Osteocyte (in vitro differentiated cells): ENCODE measurements at places on chromosomes 3 and 15.

- no peak for DNase-seq
- no peaks in the 10 kb centered on the region for H3K36me3 ChIP-seq
- H3K27ac ChIP-seq = no peak overlapping the region
- peaks cover 27% of the 10 kb centered on the region for H3K27me3 ChIP-seq
Measured at GRCh38 chr15:69945729-69946128, 152.0 kb downstream of the TLE3 start.

DNA sequence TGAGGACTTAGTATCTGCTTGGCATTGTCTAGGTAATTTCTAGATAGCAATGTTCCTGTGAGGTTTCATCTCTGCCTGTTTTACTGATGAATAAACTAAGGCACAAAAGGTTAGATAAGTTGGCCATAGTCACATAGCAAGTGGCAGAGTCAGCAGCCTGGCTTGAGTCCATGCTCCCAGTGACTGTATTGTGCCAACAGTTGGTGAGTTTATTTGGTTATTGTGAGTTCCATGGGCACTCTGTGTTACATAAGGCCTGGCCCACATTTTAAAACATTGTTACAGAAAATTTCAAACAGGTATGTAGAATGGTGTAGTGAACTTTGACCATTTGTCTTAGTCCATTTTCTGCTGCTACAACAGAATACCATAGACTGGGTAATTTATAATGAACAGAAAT lies 15.2 kb downstream of the MCM2 start:
- H3K4me1 ChIP-seq = no peaks in the 10 kb centered on the region
- no peak overlapping the region for H3K27ac ChIP-seq
- no peak for DNase-seq
- no peaks in the 10 kb centered on the region for H3K27me3 ChIP-seq
- H3K4me3 ChIP-seq = no peak overlapping the region

- peak overlapping the region; percentile 16 for H3K27ac ChIP-seq
- no peaks in the 10 kb centered on the region for H3K36me3 ChIP-seq
- no peaks in the 10 kb centered on the region for H3K27me3 ChIP-seq
- DNase-seq = no peak
- H3K4me1 ChIP-seq = peaks cover 76% of the 10 kb centered on the region
- H3K4me3 ChIP-seq = no peak overlapping the region
Measured at GRCh38 chr3:134239538-134239937, 11.1 kb downstream of the RYK start.

GRCh38 chr15:72230197-72231065 lies 559 bp downstream of the PKM start:
- H3K4me3 ChIP-seq = peak overlapping the region; percentile 93
- peak; percentile 95 for DNase-seq
- no peaks in the 10 kb centered on the region for H3K36me3 ChIP-seq
- no peaks in the 10 kb centered on the region for H3K27me3 ChIP-seq
- H3K27ac ChIP-seq = peak overlapping the region; percentile 98
- peaks cover 57% of the 10 kb centered on the region for H3K4me1 ChIP-seq

DNA sequence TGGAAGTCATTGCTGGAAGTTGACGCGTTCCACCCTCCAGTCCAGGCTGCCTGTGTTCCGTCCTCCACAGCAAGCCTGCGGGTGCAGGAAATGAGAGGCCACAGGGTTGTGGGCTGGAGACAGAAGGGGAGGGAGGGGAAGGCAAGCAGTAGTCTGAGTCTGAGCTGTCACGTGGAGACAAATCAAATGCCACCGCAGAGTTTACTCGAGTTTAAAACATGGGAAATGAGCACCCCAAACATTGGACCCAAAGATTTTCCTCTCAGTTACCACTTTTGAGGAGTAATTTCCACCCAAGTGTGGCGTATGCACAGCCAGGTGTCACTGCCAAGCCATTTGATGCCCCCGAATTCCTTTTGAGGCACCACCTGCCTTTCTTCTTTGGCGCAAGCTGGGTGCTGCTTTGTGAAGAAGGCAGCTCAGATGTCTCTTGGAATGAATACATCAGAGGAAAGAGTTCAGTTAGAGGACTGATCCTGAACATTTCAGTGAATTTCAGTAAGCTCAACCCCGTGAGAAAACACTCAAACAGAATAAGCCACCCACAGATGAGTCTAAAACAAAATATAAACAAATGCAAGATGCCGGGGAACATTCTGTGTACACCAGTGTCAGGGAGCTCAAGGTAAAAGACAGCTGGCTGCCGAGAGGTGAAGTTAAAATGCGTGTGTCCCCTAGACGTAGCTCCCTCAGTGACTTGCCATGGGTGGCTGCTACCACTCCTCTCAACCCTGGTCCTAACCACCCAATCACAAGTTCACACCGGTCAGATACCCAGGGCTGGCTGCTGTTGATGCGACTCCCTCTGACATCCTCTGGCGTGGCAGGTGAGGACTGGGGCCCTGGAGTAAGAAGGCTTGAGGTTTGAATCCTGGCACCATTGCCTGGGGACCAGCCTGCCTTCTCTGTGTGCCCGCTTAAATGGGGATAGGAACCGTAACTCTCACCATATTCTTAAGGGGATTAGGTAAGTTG lies 203.8 kb downstream of the UACA start:
- H3K27ac ChIP-seq = no peak overlapping the region
- no peaks in the 10 kb centered on the region for H3K4me1 ChIP-seq
- no peak overlapping the region for H3K4me3 ChIP-seq
- no peak for DNase-seq

DNA sequence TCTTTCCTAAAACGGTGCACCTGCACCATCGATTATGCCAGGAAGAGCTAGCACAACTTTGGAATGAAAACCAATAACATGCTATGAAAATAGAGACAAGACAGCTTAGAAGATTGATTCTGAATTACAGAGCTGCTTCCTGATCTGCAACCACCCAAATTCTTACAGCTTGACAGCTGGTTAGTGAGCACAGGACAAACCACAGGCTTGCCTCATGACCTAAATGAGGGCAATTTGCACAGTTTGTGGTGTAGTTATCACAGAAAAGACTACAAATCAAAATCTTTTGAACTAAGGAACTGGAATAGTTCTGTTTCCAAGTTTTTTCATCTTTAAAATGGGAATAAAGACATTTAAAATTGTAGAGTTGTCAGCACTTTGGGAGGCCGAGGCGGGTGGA lies 533.5 kb downstream of the NAALADL2 start:
- H3K4me1 ChIP-seq = peaks cover 6% of the 10 kb centered on the region
- H3K36me3 ChIP-seq = no peaks in the 10 kb centered on the region
- H3K27ac ChIP-seq = no peak overlapping the region
- DNase-seq = no peak

DNA sequence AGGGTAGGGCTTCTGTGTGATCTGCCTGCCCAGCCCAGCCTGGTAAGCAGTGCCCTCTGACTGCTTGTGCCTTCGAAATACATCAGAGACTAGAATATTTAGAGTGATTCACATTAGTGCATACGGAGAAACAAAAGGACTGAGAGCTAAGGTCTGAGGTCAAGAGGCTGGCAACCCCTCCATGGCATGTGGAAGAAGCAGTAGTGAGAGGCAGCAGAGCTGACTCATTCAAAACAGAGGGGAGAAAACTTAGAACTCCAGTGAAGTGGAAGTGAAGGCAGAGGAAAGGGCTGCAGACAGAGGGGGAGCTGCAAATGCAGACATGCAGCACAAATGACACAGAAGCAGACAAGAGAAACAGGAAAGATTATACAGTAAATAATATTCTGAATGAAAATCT lies 61.6 kb downstream of the ULK4 start:
- H3K36me3 ChIP-seq = peaks cover 4% of the 10 kb centered on the region
- no peak for DNase-seq
- no peaks in the 10 kb centered on the region for H3K27me3 ChIP-seq
- no peak overlapping the region for H3K4me3 ChIP-seq
- H3K4me1 ChIP-seq = peaks cover 9% of the 10 kb centered on the region
- peak overlapping the region; percentile 3 for H3K27ac ChIP-seq

DNA sequence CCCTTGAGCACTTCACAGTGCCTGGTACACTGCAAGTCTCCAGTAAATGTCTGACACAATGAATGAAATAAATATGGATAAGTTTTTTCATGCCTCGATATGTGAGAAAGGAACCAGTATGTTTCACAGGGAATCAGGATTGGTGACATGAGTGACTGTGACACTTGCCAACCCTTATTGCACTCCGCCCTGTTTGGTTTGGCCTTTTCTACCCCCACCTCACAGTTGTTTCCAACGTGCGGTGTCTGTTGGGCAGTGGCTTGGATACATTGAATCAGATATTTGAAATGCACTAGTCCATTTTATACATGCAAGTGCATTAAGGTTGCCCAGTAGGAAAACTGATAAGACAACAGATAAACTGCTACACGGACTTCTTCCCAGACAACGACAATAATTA lies 2.0 kb downstream of the NPHP3 start:
- H3K4me3 ChIP-seq = peak overlapping the region; percentile 94
- H3K27me3 ChIP-seq = no peaks in the 10 kb centered on the region
- peaks cover 42% of the 10 kb centered on the region for H3K4me1 ChIP-seq
- H3K27ac ChIP-seq = no peak overlapping the region
- peaks cover 19% of the 10 kb centered on the region for H3K36me3 ChIP-seq

GRCh38 chr15:65318870-65319356 lies 14.4 kb downstream of the RNU5B-1 start:
- H3K27ac ChIP-seq = no peak overlapping the region
- H3K4me1 ChIP-seq = peaks cover 7% of the 10 kb centered on the region
- peaks cover 3% of the 10 kb centered on the region for H3K27me3 ChIP-seq
- no peaks in the 10 kb centered on the region for H3K36me3 ChIP-seq
- DNase-seq = peak; percentile 92

- peaks cover 5% of the 10 kb centered on the region for H3K27me3 ChIP-seq
- H3K4me3 ChIP-seq = no peak overlapping the region
- no peak for DNase-seq
- no peaks in the 10 kb centered on the region for H3K36me3 ChIP-seq
Measured at GRCh38 chr3:107387555-107387954, 10.3 kb downstream of the CCDC54 start.

- peaks cover 47% of the 10 kb centered on the region for H3K27me3 ChIP-seq
- H3K36me3 ChIP-seq = no peaks in the 10 kb centered on the region
- no peak overlapping the region for H3K27ac ChIP-seq
- H3K4me1 ChIP-seq = peaks cover 5% of the 10 kb centered on the region
- no peak overlapping the region for H3K4me3 ChIP-seq
- DNase-seq = no peak
Measured at GRCh38 chr3:187586226-187586625, 84.0 kb downstream of the SST start.

DNA sequence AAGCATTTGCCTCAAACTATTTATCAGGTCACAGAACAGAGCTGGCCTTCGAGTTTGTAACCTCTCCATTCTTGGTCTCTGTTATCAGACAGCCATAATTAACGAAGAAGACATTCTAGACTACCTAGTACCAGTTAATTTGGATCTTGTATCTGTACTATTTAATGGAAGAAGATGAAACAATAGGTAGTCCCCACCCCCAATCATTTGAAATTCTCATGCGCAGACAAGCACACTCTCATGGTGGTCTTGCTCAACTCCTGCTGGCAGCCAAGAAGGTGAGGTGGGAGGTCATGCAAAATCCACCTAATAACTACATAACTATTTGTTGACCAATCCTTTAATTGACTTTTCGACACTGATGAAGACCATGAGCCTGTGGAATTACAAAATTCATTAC lies 2.8 kb upstream of the SKIL start:
- H3K27me3 ChIP-seq = no peaks in the 10 kb centered on the region
- peaks cover 3% of the 10 kb centered on the region for H3K36me3 ChIP-seq
- H3K27ac ChIP-seq = no peak overlapping the region
- peaks cover 42% of the 10 kb centered on the region for H3K4me1 ChIP-seq

GRCh38 chr3:36813305-36813704 lies 49.0 kb upstream of the DCLK3 start:
- DNase-seq = peak; percentile 27
- no peak overlapping the region for H3K27ac ChIP-seq
- peaks cover 11% of the 10 kb centered on the region for H3K27me3 ChIP-seq
- H3K4me3 ChIP-seq = no peak overlapping the region
- H3K4me1 ChIP-seq = no peaks in the 10 kb centered on the region

- H3K4me1 ChIP-seq = peaks cover 22% of the 10 kb centered on the region
- H3K27ac ChIP-seq = peak overlapping the region; percentile 48
- H3K4me3 ChIP-seq = no peak overlapping the region
- H3K36me3 ChIP-seq = no peaks in the 10 kb centered on the region
- DNase-seq = no peak
- no peaks in the 10 kb centered on the region for H3K27me3 ChIP-seq
Measured at GRCh38 chr3:144263706-144264105, 292.1 kb downstream of the DIPK2A start.

- H3K27ac ChIP-seq = no peak overlapping the region
- no peaks in the 10 kb centered on the region for H3K4me1 ChIP-seq
- peaks cover 69% of the 10 kb centered on the region for H3K27me3 ChIP-seq
Measured at GRCh38 chr15:45395943-45396342, 17.6 kb upstream of the GATM start.

- no peak overlapping the region for H3K4me3 ChIP-seq
- peaks cover 4% of the 10 kb centered on the region for H3K4me1 ChIP-seq
Measured at GRCh38 chr15:35330048-35330695, 215.8 kb downstream of the DPH6 start.

DNA sequence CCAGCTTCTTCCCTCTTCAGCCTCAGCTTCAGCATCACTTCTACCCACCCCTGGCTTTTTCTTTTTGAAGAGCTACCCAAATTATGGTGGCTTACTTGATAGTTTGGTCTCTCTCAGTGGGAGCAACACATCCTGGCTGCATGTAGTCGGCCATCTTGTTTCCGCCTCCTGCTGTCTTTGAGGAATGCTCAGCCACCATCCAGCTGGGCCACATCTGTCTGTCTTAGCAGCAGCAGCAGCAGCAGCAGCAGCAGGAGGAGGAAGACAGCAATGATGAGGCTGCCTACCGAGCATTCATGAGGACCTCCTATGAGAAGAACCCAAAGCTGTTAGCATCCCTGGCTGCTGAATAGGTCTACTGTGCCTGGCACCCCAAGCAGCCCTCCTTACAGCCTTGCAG lies 19.7 kb downstream of the IL16 start:
- no peak overlapping the region for H3K4me3 ChIP-seq
- H3K27ac ChIP-seq = no peak overlapping the region
- no peaks in the 10 kb centered on the region for H3K4me1 ChIP-seq
- no peaks in the 10 kb centered on the region for H3K36me3 ChIP-seq
- peaks cover 14% of the 10 kb centered on the region for H3K27me3 ChIP-seq

- DNase-seq = no peak
- H3K27ac ChIP-seq = peak overlapping the region; percentile 91
- H3K4me3 ChIP-seq = no peak overlapping the region
- no peaks in the 10 kb centered on the region for H3K27me3 ChIP-seq
- H3K36me3 ChIP-seq = peaks cover 1% of the 10 kb centered on the region
- H3K4me1 ChIP-seq = peaks cover 55% of the 10 kb centered on the region
Measured at GRCh38 chr15:75107908-75108838, 84.8 kb downstream of the PPCDC start.
